ENCODE measurements at places on chromosomes 1 and 21.

- DNase-seq = no peak
Observed at GRCh38 chr1:74593887-74594866, 79.4 kb downstream of the ERICH3 start.

GRCh38 chr1:224390517-224390916 lies 33.8 kb downstream of the CNIH4 start:
- DNase-seq = no peak

DNA sequence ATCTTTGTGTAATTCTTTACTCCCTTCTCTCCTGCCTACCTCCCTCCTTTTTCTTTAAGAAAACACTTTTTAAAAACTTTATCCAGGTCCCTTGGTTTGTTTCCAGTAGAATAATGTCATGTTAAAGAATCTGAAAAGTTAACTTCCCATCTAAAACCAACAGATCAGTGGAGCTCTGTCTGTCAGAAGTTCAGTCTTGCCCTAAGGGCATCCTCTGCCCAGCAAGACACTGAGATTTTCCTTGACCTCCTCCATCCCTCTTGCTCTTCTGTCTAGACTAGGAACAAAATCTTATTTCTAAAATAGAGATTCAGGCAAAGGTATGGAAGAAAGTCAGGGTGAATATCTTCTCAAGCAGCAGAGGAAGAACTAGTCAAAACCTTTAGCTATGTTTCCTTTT lies 5.7 kb upstream of the GNL2 start:
- DNase-seq = no peak

GRCh38 chr21:44508426-44508710 lies 31.6 kb downstream of the KRTAP10-1 start:
- no peak for DNase-seq

DNA sequence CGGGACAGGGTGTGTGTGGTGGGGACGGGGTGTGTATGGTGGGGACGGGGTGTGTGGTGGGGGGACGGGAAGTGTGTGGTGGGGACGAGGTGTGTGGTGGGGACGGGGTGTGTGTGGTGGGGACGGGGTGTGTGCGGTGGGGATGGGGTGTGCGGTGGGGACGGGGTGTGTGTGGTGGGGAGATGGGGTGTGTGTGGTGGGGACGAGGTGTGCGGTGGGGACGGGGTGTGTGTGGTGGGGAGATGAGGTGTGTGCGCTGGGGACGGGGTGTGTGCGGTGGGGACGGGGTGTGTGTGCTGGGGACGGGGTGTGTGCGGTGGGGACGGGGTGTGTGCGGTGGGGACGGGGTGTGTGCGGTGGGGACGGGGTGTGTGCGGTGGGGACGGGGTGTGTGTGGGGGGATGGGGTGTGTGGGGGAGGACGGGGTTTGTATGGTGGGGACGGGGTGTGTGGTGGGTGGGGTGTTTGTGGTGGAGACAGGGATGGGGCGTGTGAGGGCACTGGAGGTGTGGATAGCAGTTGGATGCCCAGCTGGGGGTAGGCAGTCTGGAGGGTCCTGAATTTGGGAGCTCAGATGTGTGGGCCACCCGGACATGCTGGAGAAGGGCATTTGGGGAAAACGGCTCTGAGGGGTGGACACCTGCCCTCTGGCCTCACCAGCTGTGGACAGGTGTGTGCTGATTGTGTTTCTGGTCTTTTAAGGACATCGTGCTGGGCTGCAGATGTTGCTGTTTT lies 16.9 kb downstream of the IBA57 start:
- no peak for DNase-seq

DNA sequence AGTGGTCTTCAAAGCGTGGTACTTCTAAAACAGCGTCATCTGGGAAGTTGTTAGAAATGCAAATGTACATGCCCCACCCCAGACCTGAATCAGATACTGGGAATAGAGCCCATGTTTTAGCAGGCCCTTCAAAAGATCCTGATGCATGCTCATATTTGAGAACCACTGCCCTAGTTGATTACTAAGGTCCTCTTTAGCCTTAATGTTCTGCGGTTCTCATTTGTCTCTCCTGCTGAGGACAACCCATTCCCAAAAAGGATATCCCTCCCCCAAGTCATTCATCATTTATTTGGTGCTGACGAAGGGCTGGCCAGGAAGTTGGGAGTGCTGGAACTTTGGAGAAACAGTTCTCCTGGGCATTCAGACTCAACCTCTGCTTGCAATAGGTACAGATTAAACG lies 92.4 kb upstream of the RALGPS2 start:
- no peak for DNase-seq
